Activated CD8-positive, alpha-beta T cell treated with anti-CD3 and anti-CD28 coated beads for 36 hours (primary cell): ENCODE measurements at places on chromosomes 1 and 21. TPM values are rescaled to one million over a fixed set of nuclear protein-coding genes. Genes with fewer than 3 reads are reported as not detected.

DNA sequence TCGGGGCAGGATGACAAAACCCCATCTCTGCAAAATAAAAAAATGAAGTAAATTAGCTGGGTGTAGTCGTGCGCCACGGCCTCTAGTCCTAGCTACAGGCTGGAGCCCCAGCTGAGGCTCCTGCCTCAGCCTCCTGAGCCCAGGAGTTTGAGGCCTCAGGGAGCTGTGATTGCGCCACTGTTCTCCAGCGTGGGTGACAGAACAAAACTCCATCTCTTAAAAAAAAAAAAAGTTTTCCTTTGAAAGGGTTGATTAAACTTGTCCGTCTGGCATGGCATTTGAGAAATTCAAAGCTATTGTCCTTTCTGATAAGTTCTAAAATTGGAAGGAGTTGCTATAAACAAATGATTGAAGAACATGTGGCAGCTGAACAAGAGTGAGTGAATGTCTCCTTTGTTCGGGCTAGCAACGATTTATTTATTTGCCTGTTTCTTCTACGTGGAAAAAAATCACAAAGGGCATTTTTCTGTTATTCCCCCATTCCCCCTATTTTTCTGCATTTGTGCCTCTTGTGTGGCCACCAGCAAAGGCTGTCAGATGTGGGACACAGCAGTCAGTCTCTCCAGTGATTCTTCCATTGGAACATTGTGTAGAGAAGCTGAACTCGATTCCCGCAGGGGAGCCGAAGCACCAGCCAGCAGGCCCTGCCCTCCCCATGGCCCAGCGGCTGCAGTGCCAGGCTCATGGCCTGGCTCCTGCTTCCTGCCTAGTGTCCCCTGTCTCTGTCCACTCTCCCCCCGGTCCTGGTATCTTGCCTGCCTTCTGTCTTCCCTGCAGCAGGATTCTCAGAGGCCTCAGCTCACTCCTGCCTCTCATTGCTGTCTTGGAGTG, 21.5 kb upstream of the PWP2 start:
- peak; percentile 21 for DNase-seq

- no peak for DNase-seq
These were observed 39.2 kb downstream of the SIPA1L2 start for GRCh38 chr1:232590744-232591082.

- no peak for DNase-seq
These were observed 241.6 kb downstream of the SMYD3 start for GRCh38 chr1:246265481-246265880.

DNA sequence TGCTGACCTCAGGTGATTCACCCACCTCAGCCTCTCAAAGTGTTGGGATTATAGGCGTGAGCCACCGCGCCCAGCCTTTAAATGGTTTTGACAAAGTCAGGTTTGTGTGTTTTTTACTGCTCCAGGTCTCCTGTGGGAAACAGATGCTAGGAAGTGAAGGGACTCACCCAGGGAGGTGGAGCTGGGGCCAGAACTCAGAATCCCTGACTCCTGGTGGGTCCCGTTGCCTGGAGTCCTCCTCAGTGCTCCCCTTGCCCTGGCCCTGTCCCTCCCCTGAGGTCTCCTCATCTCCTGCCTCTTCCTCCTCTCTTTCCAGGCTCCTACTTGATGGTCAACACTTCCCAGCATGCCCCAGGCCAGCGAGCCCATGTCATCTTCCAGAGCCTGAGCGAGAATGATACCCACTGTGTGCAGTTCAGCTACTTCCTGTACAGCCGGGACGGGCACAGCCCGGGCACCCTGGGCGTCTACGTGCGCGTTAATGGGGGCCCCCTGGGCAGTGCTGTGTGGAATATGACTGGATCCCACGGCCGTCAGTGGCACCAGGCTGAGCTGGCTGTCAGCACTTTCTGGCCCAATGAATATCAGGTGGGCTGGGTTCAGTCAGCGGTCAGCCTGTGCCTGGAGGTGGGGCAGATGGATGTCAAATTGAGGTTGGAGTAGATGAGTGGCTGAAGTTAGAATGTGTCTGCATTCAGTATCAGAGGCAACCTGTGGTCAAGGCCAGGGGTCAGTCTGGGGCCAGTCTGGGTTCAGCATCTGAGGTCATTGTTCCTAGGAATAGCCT, 22.1 kb downstream of the PTPRU start:
- DNase-seq, result no peak

DNA sequence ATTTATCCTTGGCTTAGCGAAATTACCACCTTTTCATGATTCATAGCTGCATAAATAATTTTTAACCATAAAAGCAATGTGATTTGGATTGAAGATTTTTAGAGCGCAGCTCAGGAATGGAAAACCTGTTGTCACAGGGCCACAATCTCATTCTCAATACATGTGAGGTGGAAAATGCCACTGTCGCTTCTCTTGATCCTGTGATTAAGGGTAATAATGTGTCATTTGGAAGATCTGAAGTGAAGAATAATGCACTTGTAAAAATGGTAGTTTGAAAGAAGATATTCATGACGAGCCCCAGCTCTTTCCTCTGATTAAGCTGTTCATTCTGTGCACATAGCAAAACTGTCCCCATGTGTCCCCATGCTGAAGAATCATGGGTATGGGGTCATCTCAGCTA, 230.4 kb downstream of the BACH1 start:
- no peak for DNase-seq

DNA sequence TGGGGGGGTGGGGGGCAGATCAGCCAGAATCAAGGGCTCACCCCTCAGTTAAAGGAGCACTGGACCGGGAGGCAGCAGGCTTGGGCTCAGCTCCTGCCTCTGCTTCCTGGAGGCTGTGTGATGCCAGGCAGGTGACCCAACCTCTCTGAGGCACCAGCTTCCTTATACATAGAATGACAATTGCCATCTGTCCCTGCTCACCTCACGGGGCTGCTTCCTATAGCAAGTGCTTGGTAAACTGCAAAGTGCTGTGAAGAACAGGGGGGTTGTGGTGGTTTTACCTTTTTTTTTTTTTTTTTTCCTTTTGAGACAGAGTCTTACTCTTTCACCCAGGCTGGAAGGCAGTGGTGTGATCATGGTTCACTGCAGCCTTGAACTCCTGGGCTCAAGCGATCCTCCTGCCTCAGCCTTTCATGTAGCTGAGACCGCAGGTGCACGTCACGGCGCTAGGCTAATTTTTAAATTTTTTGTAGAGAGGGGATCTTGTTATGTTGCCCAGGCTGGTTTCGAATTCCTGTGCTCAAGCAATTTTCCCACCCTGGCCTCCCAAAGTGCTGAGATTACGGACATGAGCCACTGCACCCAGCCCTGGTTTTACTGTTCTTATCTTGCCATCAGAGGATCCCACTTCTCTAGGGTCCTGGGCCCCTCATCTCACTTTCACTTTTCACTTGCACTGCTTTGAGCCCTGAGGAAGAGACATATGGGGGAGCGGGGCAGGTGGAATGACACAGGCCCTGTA, 11.6 kb downstream of the KCNQ4 start:
- peak; percentile 70 for DNase-seq

DNA sequence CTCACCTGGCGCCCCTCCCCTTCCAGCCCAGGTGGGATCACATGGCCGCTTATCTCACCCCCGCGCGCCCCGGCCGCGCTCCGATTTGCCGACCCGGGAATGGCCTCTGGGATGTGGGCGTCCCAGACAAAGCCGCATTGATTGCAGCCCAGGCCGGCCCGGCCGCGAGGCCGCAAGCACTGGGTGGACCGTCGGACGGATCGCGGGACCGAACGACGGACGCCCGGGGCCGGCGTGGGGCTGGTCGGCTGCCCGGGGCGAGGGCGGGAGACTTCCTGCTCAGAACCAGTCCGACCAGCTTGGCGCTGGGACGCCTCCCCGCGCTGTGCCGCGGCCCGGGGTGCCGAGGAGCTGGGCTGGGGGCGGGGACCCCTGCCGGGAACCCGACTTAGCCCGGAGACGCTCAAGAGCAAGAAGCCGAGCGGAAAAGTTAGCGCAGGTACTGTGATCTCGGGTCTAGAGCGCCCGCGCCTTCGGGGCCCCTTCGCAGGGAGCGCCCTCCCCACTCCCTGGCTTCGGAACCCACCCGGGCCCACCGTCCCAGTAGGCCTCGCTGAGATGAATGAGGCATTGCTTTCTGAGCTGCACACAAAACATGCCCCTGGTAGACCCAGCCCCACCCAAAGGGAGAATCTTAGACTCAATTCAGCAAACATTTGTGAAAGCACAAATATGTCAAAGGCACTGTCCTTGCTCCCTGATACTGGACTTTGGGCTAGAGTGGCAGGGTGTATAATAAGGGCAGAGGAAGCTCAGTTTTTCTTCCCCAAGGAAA, 415 bp upstream of the LAD1 start:
- no peak for DNase-seq

GRCh38 chr1:66696771-66697170, 55.5 kb upstream of the DYNLT5 start:
- no peak for DNase-seq

DNA sequence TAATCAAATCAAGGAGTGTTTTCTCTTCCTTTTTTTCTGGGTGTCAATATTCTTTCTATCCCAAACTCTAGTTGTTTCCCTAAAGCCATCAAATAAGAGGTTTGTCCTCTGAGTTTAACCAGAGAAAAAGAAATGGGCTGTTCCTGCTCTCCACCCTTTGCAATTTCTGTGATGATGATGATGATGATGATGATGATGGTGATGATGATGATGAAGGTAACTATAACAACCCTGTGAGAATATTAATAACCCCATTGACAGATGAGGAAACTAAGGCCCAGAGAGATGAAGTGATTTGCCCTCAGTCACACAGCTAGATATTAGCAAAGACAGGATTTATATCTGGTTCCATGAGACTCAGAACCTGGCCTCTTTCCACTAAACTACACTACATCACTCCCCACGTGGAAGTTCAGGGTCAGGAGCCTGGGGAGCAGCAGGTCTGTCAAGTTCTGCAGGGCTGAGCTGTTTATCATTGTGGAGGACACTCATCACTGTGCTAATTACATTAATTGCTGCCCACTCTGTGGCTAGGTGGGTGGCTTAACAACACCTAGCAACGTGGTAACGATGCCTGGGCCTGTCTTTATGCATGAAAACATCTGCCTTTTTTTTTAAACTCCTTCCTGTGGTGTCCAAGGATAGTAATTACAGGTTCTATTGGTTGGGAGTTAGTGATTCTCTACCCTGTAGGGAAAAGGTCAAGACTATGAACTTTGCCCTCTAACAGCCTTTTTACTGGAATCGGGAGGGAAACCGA, 19.0 kb upstream of the JUN start:
- no peak for DNase-seq

DNA sequence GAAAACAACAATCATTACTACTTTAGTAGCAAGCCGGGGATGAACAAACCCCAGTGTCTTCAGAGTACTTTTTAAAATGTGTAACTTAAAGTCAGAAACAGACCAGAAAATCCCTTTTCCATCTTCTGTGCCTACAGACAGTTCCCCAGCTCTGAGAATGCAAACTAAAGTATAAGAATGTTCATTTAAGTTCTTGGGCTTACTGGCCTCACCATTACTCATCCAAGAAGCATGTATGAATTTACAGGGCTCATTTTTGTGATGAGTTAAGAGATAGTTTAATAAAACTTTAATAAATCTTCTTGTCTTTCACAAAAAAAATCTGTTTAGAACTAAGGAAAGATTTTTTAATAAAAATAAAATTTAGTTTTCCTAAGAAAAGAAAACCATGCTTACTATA, 4.6 kb downstream of the LPGAT1 start:
- DNase-seq, result no peak

- DNase-seq, result no peak
These were observed 199.3 kb upstream of the JUN start for GRCh38 chr1:58983162-58983561.

- no peak for DNase-seq
These were observed 12.5 kb downstream of the OVAAL start for GRCh38 chr1:180571060-180571831.

DNA sequence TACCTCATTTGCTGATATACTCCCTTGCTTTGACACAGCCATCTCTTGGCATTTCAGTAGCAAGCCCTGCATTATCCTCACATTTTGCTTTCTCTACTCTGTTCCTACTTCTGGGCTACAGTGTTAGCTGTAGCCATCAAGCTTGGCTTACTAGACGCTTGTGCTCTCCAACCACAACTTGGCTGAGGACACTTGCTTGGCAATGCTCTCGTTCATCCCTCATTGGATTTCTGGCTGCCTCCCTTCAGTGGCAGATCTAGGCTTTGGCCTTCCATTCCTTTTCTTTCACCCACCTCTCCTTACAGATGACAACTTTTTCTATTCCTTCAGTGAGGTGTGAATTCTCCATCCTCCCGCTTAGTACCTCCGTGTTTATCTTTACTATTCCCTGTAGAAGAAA, 428.7 kb upstream of the LRRC7 start:
- no peak for DNase-seq

DNA sequence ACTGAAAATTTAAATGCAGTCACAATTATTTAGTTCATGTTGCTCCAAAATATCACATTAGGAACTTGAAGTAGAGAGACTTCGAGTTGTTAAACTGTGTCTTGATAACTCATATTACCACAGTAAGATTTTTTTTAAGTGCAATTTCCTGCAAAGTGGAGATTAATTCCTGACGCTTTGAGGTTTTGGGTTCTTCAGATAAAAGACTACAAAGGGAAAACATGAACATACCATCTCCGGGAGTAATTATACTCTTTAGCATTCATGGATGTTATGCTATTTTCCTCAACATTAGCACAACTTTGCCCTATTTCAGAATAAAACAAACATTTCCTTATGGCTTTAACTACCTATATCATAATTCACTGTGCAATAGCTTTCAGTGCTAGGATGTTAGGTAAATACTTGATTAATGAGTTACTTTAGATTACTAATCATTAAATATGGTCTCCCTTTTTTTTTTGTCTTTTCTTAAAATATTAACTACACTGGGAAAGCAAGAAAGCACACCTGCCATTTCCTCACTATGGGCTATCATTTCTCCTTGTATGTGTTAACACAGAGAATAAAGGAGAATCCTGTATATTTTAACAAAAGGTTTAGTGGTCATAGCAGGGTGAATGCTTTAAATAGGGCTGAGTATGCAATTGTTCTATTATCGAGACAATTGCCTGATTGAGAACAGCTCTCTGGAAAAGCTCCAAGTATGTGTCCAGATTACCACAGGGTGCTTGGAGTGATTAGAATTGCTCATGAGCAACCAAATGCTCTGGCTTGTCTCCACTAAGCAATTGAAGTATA, 252.5 kb upstream of the C1orf105 start:
- no peak for DNase-seq

- no peak for DNase-seq
These were observed 299.5 kb downstream of the ST6GALNAC3 start for GRCh38 chr1:76374086-76374485.

DNA sequence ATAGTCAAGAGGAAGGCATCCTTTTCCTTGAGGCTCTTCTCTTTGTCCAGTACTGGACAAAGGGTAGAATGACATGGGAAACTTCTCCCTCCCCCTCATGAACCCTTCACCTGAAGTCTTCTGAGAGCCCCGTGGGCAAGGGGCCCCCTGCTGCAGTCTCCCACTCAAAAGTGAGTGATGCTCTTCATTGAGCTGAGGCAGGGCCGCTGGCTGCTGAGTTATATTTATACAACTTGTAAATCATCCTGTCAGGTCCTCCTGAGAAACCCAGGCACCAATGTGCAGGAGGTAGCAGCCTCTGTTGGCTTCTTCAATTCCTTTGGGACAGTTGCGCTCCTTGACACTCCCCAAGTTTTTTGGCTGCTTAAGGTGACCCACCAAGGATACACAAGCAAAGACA, 150.2 kb downstream of the IGSF21 start:
- DNase-seq, result no peak

Gene TMOD4
- total RNA-seq, result 1.9 TPM

Gene AVPR1B
- total RNA-seq, result not detected

Gene KCNA2
- total RNA-seq, result 0.02 TPM

Gene COL9A2
- 4.3 TPM for total RNA-seq

Gene SYNC
- total RNA-seq, result not detected

Gene C8A
- not detected for total RNA-seq

Gene SYTL1
- 77.7 TPM for total RNA-seq

Gene RNF186
- not detected for total RNA-seq
